Posterior cingulate gyrus (tissue), 11 donors: ENCODE measurements at places on chromosomes 3 and 15.

GRCh38 chr3:42116466-42116865 lies 25.3 kb downstream of the TRAK1 start:
- no peak for DNase-seq

GRCh38 chr3:7205535-7205934 lies 344.6 kb downstream of the GRM7 start:
- no peak for DNase-seq

- DNase-seq: no peak
These were observed 44.6 kb downstream of the ZIC4 start for GRCh38 chr3:147361454-147362420.

GRCh38 chr3:144237351-144237750 lies 265.7 kb downstream of the DIPK2A start:
- no peak for DNase-seq

GRCh38 chr15:35810007-35810406 lies 264.0 kb upstream of the DPH6 start:
- no peak for DNase-seq

- DNase-seq: no peak
These were observed 45.7 kb downstream of the CHSY1 start for GRCh38 chr15:101206176-101206591.

GRCh38 chr3:175526609-175527280 lies 667.6 kb downstream of the NAALADL2 start:
- DNase-seq: no peak

GRCh38 chr3:167930453-167930852 lies 165.3 kb downstream of the GOLIM4 start:
- no peak for DNase-seq

- no peak for DNase-seq
These were observed 77.2 kb upstream of the SLC6A1 start for GRCh38 chr3:10915376-10915775.

- DNase-seq: no peak
These were observed 573.7 kb downstream of the EPHB1 start for GRCh38 chr3:135368781-135369180.

DNA sequence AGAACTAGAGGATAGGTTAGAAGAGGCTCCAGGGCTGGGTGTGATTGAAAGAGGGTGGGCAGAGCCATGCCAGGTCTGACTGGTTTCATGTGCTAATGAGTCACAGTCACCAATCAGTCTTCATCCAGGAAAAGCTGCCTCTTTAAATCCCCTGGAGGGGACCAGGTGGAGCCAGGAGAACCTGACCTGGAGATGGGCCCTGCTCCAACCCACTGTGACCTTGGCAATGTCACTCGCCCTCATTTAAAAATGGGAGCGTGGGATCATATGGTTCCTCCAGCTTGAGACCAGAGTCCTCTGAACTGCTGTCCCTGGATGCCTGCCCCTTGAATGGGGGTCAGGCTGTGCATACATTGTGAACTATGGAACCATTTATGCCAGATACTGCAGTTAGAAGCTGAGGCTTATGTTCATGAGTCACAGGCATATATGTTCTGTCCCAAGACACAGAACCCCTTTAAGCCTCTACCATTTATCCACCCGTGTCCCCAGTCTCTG lies 23.0 kb downstream of the HES1 start:
- no peak for DNase-seq

DNA sequence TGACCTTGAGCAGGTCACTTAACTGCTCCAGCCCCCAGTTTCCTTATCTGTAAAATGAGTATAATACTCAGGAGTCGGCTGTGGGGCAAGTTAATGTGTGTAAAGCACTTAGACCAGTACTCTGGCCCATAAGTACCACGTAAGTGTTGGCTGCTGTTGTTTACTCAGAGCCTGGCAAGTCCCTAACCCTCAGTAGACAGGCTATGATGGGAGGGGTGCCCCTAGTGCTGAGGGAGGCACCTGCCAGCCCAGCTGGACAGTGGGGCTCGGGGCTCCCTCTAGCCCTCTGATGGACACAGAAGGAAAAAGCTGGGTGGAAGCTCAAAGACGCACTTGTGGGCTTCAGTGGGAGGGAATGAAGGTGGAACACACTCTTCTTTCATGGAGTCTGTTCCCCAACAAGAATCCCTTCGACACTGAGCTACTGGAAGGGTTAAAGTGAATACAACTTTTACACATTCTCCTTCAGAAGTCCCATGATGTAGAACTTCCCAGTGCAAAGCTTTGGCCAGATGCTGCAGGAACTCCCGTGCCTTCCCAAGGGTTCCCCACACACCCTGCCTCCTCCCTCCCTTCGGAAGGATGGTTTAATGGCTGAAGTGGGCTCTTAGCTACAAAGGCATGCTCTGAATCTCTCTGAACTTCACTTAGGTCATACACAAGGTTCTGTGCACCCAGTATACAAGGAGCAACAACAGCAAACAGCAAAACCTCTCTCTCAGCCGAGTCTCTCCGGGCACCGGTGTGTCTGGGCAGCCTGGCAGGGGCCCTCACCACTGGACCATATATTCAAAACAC lies 25.4 kb downstream of the TMEM44 start:
- DNase-seq: no peak

DNA sequence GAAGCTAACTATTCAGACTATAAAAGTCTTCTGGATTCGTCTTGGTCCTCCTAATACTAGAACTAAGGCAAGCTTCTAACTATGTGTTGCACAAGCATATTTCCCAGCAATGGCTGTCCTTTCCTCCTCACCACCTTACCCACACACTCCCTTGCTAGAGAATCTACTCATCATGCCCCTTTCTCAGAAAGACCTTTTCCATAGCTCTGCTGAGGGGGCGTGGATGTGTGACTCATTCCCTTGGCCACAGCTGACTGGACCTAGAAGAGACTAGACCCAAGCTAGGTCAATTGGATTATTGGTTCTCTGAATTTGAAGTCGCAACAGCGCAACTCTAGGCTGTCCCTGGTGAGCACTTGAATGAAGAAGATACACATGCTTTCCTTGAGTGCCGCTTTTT lies 47.1 kb downstream of the ERC2 start:
- no peak for DNase-seq

GRCh38 chr15:78208887-78209645 lies 25.3 kb downstream of the ACSBG1 start:
- DNase-seq: no peak

- no peak for DNase-seq
These were observed 10.5 kb downstream of the PTX3 start for GRCh38 chr3:157447026-157447694.

- no peak for DNase-seq
These were observed 103.0 kb downstream of the SUCNR1 start for GRCh38 chr3:151976211-151977050.

GRCh38 chr3:4476496-4476895 lies 9.4 kb upstream of the SUMF1 start:
- no peak for DNase-seq

GRCh38 chr3:16929311-16929710 lies 44.6 kb downstream of the PLCL2 start:
- DNase-seq: no peak

DNA sequence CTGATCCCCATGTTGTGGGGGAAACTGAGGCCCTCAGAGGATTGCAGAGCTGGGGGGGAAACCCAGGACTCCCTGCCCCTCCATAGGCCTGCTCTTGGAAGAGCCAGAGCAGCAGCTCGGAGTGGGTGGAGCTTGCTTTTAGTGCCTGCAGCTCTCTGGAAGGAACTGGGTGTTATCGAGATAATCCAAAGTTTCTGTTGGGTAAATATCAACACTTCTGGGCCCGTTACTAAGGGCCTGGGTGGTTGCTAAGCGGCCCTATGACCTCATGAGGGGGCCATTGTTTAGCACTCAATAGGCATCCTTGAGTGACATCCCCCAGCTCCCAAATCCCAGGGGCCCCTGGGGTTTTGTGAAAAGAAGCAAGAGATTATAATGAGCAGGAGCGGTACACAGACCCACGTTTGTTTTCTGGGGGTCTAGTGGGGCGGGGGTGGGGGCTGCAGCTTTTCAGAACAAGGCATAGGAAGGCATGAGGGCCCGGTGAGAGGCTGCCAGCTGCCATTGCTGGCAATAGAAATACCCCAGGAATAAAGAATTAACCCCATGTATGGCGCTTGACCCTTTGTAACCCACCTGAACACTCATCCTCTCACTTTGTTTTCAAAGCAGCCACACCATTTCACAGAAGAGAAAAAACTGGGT lies 48.3 kb upstream of the ATP2B2 start:
- DNase-seq: no peak
